ENCODE measurements at places on chromosomes 12 and 14.

DNA sequence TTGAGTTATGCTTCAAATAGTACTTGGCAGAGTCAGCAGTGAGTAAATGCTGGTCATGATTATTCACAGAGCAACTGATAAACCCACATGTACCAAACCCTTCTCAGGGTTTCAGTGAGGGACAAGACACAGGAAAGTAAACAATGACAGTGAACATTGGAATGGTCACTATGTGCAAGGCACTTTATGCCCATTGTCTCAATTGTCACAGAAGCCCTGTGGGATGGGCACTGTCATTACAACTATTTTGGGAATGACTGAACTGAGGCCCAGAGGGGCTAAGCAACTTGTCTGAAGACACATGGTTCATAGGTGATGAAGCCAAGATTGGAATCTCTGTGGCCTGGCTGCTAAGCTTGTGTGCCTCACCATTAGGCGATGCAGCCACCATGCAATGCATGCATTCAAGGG is 238.5 kb downstream of the RBM19 start:
- no peak for DNase-seq

DNA sequence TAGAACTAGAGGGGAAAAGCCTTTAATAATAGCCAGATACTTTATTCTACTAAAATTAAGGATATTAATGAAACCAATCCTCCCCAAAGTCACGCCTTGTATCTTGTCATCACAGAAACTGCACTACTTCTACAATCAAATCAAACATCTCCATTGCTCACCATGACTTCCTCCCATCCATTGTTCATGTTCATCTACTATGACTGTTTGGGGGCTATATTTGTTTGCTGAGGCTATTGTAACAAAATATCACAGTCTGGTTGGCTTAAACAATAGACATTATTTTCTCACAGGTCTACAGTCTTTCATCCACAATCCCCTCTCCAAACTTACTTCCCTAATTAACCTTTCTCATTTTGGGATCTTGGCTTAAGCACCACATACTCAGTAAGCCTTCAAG is 193.6 kb upstream of the FSCB start:
- DNase-seq, result no peak

- DNase-seq, result no peak
These were observed 3.4 kb downstream of the HSD17B6 start for GRCh38 chr12:56766535-56766934.

- DNase-seq, result peak; percentile 15
These were observed 120.9 kb downstream of the TMEM132C start for GRCh38 chr12:128387811-128388422.

DNA sequence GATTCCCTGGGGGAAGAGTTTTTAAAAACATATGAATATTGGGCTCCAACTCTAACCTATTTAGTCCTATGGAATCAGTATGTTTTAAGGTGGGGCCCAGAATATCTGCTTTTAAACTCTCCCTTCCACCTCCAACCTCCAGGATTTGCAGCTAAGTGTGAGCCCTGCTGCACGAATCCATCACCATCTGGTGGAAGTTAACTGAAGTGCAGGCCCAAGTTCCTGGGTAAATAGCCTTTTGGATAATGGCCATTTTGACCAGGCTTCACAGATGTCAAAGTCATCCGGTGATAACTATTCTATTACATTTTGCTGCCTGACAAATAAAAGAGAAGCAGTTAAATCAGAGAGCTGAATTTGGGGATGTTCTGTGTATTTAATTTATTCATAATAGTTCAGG is 58.1 kb upstream of the RMST start:
- no peak for DNase-seq

DNA sequence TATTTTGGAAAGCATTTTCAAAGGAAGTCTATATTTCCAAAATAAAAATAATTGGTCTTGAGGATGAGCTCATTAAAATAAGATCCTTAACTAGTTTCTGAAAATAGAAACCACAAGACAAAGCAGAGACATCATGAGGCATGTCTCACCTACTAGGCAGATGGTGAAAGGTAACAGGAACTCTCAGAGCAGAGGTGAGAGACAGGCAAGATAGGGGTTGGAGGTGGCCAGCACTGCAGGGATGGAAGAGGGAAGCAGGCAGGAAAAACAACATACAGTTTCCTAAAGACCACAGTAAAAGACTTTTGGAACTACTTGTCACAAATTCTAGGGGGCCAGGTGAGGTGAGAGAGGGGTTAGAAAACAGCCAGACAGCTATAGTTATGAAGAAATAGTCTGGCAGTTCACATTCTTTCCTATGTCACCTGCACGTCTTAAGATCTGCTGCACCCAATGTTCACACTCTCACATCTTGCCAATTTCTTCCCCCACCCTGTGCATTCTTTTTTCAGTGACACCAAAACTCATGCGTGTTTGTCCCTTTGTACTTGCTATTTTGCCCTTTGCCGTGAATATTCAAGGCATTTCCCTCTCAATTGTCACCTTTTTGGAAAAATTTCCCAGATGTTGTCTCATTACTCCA is 341.7 kb upstream of the KITLG start:
- DNase-seq, result no peak

GRCh38 chr14:28280530-28280929 is 486.1 kb upstream of the FOXG1 start:
- no peak for DNase-seq

GRCh38 chr14:59123975-59124374 is 64.5 kb upstream of the DAAM1 start:
- no peak for DNase-seq

GRCh38 chr12:44839785-44840184 is 36.3 kb downstream of the NELL2 start:
- no peak for DNase-seq

GRCh38 chr14:55807053-55807880 is 227.3 kb downstream of the KTN1 start:
- peak; percentile 87 for DNase-seq

- no peak for DNase-seq
These were observed 108.2 kb upstream of the GPHB5 start for GRCh38 chr14:63426838-63427352.

DNA sequence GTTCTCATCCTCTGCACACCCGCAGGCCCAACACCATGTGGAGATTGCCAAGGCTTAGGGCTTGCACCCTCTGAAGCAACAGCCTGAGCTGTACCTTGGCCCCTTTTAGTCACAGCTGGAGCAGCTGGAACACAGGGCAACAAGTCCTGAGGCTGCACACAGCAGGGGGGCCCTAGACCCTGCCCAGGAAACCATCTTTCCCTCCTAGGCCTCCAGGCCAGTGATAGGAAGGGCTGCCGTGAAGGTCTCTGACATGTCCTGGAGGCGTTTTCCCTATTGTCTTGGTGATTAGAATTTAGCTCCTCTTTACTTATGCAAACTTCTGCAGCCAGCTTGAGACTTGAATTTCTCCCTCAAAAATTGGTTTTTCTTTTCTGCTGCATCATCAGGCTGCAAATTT is 373.5 kb upstream of the CLEC14A start:
- no peak for DNase-seq

- DNase-seq, result no peak
These were observed 56.7 kb downstream of the FAM222A start for GRCh38 chr12:109770104-109770860.

DNA sequence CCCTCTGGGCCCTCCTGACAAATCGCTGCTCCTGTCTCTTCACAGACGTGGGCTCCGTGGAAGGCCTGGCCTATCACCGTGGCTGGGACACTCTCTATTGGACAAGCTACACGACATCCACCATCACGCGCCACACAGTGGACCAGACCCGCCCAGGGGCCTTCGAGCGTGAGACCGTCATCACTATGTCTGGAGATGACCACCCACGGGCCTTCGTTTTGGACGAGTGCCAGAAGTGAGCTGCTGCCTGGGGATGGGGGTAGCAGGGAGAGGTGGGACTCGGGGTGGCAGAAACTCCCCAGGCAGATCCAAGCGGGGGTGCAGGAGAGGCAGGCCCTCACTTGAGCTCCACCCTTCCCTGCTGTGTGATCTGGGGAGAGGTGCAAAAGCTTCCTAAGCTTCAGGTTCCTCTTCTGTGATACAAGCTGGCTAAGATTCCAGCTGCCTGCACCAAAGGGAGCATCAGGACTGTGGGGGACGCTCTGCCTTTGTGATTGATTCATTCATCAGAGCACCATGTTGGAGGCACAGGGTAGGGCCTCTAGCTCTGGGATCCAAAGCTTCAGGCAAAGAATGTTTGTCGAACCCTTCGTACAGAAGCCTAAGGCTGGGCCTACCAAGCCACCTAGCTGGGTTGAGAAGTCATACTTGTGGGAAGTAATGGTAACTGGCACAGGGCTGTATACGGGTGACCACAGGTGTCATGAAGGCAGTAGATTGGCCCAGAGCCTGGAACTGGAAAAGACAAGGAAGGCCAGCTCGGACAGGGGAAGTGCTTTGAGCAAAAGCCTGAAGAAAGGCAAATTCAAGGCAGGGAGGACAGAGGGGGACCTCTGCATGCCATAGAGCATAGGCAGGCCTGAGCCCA is 29.1 kb upstream of the NXPH4 start:
- DNase-seq, result no peak

GRCh38 chr14:73829071-73829470 is 22.6 kb upstream of the PTGR2 start:
- DNase-seq, result no peak

DNA sequence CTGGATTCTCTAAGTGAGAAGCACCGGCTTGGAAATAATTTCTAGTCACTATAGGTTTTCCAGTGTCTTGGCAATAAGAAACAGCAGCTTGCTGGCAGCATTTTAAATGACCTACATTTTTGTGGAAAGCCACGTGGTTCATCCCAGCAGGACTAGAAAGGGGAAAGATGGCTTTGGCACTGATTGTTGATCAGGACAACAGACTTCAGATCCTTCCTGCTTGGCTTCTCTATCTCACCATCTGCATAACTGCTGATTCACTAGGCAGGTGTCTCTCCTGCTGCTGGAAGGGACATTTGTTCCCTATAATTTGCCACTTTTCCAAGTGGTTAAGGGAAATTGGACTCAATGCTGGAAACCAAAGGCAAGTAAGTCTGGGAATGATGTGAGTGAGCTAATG is 131.0 kb downstream of the TTC8 start:
- DNase-seq, result no peak

DNA sequence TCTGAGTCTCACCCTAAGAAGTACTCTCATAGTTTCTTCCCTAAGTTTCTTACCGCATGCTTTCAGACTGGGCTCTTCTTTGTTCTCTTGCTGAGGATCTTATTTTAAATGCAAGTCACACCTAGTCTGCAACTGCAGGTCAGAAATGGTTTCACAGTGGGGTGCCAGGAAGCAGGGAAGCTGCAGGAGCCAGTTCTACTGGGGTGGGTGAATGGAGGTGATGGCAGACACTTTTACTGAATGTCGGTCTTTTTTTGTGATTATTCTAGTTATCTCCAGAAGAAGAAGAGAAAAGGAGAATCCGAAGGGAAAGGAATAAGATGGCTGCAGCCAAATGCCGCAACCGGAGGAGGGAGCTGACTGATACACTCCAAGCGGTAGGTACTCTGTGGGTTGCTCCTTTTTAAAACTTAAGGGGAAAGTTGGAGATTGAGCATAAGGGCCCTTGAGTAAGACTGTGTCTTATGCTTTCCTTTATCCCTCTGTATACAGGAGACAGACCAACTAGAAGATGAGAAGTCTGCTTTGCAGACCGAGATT is 1.7 kb downstream of the FOS start:
- DNase-seq, result peak; percentile 48

DNA sequence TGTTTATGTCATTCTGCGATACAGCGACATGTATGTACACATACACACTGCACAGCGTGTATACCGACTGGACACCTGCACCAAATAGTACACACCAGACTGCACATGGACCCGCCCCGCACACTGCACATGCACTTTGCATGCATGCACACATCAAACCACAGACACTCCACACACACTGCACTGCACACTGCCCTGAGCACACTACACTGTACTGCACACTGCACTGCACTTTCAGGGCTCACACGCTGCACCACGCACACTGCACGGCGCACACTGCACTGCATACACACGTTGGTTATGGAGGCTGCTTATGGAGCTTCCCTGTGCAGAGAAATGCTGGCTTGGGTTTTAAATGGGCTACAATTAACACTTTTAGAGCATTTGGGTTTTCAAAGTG is 1.6 kb downstream of the PAPLN start:
- DNase-seq, result no peak

GRCh38 chr12:69988481-69989321 is 163.7 kb downstream of the MYRFL start:
- no peak for DNase-seq

- DNase-seq, result no peak
These were observed 2.6 kb downstream of the LMO3 start for GRCh38 chr12:16603260-16603915.

DNA sequence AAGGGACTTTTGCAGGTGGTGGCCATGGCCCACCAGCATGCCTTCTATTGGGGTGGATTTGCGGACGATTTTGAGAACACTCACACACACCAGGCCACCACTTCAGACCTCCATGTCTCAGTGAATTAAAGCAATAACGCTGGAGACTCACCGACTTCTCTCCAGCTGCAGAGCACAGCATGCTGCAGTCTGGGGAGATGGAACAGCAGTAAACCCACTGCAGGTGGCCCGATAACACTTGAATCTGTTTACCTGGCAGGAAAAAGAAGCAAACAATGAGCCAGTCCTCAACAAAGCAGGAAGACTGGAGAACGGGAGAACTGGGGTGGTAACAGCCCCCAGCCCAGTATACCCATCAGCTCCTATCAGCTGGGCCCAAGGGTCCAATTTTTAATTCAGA is 21.6 kb downstream of the RFC5 start:
- no peak for DNase-seq
